ENCODE measurements at places on chromosomes 6 and 20.
A peak's percentile ranks its signal among the peaks of the same experiment; 100 is the strongest.

DNA sequence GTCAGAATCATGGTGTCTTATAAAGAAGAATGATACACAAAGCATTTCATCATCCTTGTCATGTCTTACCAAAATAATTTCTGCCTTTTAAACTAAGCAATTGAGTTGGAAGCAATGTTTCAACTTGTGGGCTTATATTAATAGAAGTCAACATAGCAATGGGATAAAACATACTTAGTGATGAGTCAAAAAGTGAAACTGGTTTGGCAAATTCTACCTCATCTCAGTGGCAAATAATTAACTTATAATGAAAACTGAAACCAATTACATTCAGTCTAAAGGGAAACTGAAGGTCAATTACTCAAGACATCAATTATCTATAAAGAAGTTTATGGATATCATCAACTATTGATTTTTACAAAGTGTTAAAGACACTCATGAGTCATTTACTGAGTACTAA is 463.8 kb downstream of the BMP2 start:
- DNase-seq: no peak

GRCh38 chr6:6790891-6791290 is 202.4 kb downstream of the LY86 start:
- DNase-seq: no peak

DNA sequence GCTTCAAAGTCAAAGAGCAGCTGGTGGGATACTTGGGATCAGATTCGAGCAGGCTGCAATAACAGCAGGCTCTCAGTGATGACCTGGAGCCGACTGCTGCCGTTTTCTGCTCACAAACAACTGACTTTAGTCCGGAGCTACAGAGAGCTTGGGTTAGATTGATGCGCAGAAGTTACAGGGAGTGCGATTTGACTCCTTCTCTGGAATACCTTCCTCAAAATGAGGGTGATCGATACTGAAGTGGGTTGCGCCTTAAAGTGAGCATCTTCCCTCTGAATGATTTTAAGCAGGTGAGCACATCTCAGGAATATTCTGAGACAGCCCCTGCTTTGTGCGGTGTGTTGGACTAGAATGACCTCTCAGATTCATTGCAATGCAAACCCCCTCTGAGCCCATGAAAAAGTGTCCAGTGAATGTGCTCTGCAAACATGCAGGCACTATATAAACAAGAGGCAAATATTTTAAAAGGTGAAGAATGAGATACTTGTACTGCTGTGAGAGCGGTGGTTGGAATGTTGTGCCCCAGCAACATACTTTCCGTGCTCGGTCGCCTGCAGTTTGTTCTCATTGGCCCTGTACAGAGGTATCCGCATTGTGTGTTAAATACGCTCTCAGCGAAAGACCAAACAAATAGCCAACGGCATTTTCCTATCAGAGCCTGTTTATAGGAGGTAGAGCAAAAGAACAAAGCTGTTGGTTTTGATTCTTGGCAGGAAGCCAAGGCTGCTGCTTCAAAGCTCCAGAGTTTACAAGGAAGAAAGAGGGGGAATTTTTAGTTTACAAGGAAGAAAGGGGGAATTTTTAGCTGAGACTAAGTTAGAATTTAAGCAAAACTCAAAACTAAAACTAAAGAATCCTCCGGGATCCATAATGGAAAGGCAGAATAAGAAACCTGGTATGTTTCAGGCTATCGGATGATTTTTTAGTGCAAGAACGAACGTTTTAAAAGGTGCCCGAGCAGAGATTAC is 67.7 kb downstream of the PHACTR2 start:
- DNase-seq: peak; percentile 37

- no peak for DNase-seq
Measured at GRCh38 chr20:48012401-48012974, 227.2 kb upstream of the SULF2 start.

GRCh38 chr6:152118678-152119077 is 311.2 kb downstream of the ESR1 start:
- DNase-seq: no peak

- no peak for DNase-seq
Measured at GRCh38 chr20:58888521-58889333, 36.2 kb downstream of the GNAS start.

GRCh38 chr20:47757145-47758035 is 27.9 kb downstream of the SULF2 start:
- no peak for DNase-seq

DNA sequence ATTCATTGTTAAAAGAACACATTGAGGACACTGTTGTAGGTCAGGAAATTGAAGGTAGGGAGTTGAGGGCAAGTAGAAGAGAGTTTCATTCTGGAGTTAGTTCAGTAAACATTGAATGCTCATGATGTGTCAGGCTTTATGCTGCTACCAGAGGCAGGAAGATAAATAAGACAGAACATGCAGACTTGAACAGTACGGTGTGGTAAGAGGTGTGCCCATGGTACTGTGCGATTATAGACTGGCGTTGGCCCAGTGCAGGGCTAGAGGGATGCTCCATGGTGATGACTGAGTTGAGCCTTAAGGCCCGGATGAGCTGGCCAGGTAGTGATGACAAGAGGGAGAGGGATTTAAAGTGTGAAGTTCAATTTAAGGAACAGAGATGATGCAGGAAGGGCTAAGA is 50.8 kb downstream of the CARMIL1 start:
- no peak for DNase-seq

DNA sequence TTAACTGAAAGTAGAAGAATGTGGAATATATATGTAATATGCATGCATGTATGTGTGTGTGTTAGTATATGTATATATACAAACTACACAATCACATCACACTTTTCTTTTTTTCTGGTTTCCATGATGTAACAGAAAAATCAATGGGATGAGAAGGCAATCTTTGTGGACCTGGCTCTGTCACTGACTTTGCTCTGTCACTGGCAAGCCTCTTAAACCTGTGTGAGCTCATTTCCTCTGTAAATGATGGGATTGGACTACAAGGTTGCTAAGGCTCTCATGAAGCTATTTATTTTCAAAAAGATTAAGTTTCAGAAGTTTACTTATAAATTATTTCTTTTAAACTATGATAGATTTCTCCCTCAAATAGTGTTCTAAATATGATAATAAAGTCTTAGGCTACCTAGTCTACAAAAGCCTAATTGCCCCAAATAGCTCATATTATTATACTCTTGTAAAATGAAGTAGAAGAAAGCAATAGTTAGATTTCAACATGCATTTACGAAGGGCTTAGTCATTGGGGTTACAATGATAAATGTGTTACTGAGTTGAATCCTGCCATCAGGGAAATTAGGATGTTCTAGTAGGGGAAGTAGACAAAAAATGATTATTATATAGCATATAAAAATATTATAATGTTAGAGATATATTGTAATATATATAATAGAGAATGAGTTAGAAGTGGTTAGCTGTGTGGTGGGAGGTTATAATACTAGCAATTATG is 129.3 kb downstream of the AFG1L start:
- no peak for DNase-seq

- no peak for DNase-seq
Measured at GRCh38 chr6:123925842-123926399, 122.3 kb downstream of the NKAIN2 start.

GRCh38 chr6:133697666-133698065 is 191.2 kb upstream of the TCF21 start:
- DNase-seq: no peak

GRCh38 chr6:50899306-50899870 is 80.7 kb downstream of the TFAP2B start:
- no peak for DNase-seq

DNA sequence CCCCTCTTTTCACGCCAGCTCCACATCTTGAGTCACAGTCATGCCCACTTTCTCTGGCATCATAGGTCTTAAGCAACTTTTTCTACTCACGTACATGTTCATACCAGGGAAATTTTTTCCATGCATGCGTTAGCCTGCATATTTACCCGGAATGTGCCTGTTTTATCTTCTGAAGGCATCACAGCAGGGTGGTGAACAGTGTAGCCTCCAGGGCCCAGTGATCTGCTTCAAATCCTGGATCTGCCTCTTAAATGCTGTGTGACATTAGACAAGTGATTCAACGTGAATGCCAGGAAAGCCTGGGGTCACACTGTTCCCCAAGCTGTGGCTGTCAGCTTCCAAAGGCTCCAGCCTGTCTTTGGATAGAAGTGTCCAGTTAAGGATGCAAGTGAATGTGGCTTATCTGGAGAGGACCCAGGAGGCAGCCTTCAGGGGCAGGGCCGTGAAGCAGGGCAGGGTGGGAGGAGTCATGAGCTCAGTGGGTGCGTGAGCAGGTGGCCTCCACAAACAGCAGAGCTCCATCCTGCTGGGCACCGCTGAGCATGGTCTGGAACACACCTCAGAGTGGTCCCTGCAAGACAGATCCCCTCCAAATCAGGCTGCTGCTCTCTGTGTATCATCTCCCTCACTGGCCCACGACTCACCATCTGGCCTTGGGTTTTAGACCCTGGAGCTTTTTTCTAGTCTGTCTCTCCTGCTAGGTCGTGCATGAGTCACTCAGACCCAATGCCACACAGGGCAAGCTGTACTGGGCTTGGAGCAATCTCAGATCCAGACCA is 30.4 kb upstream of the CD93 start:
- DNase-seq: no peak

DNA sequence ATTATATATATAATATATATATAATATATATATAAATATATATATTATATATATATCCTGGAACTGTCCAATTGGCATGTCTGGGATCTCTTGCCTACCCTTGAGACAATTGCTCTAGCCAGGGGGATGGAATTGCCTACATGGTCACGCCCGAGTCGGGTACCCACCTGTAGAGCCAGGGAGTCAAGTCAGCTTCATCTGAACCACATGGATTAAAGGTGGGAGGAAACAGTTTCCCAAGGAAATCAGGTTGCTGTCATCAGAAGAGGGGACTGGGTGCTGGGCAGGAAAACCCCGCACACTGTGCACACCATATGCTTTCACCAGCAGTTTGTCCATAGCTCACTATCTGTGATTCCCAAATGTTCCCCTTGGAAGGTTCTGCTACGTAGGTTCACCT is 252.5 kb upstream of the NOX3 start:
- no peak for DNase-seq

DNA sequence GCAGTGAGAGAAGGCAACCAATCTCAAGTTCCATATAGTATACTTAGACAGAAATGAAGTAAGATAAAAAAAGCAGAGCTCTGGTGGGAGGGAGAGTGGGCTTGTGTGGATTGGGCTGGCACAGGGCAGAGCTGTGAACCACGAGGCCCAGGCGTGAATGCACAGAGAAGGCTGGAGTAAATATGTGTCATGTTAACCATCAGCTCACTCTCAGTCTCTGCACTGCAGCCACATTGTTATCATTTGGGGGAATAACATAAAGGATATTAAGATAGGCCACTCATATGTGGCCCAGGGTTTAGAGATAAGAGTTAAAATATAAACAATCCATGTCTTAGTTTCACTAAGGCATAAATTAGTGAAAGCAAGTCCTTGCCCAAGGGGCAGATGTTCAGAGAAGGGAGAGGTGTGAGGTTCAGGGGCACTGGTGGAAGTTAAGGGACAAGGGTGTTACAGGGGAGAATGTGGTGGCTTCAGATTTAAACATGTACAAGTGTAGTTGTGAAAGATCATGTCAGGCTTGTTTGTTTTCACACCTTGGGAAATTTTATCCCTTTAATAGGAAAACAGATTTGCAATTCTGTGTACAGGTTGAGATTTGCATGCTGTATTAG is 14.4 kb downstream of the GMPR start:
- no peak for DNase-seq

GRCh38 chr20:62134735-62135231 is 8.4 kb downstream of the PSMA7 start:
- DNase-seq: no peak

DNA sequence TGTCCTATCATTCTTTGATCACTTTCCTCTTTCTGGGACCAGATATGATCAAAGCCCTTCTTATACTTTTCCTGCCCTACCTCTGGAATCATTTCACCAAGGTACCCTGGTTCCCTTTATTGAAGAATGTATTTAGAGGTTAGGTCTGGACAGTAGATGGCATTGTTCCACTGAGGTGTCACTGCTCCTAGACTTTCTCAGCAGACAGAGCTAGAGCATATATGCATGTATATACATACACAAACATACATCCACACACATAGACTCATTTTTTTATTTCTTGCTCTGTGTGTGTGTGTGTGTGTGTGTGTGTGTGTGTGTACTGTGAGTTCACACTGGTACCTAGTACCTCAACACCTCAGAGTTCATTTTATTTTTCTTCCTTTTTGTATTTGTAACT is 40.9 kb downstream of the PTPRA start:
- DNase-seq: no peak

GRCh38 chr6:61606500-61606899 is 679.5 kb downstream of the KHDRBS2 start:
- DNase-seq: no peak

- DNase-seq: no peak
Measured at GRCh38 chr6:29676981-29677601, 3.9 kb downstream of the ZFP57 start.

- no peak for DNase-seq
Measured at GRCh38 chr6:8047541-8048292, 16.5 kb downstream of the BLOC1S5 start.

Measured in NCI-H187 (cell line).